ENCODE measurements at places on chromosomes 6 and 20.

GRCh38 chr6:129717277-129717676, 7.3 kb upstream of the ARHGAP18 start:
- DNase-seq, result no peak

DNA sequence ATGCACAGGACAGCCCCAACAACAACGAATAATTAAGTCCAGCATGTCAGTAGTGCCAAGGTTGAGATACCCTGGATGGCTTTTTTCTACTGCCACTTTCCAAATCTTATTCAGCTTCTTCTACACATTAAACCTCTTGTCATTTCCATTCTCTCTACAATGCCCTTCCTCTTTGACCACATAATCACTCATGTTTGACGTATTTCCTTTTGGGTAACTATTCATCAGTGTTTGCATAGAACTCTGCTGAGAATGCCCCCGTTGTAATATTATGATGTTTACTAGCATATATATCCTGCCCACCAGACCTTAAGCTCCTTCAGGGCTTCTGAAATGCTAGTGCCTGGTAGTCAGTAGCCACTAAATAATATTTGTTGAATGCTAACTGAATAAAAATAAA, 515.3 kb upstream of the RNF217 start:
- no peak for DNase-seq

DNA sequence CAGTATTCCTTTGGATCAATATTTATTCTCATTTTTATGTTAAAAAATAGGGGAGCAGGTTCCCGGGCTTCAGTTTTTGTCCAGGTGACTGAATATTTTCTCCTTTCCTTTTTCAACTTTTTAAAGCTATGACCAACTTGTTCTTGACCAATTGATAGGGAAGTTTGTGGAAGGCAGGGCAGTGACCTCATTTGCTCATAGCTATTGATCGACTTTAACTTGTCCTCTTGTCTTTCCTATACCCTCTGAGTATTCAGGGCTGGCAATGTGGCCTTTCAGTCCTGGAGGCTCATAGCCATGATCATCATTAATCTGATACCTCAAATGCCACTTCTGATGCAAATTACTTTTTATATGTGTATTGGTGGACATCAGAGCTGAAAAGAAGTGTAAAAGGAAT, 448.8 kb downstream of the KIF16B start:
- DNase-seq, result no peak

- DNase-seq, result no peak
These were observed 222.3 kb downstream of the UBE3D start for GRCh38 chr6:82843291-82843885.

GRCh38 chr20:47380481-47380880, 24.0 kb upstream of the ZMYND8 start:
- DNase-seq, result no peak

- DNase-seq, result no peak
These were observed 170.9 kb upstream of the STXBP5 start for GRCh38 chr6:147033267-147033666.

Measured in T-helper 17 cell (primary cell).